PC-3 (cell line): ENCODE measurements at places on chromosomes 5 and 9. TPM values are rescaled to one million over a fixed set of nuclear protein-coding genes. Genes with fewer than 3 reads are reported as not detected.

The TTC16 gene
- 0.04 TPM in 1 of 2 replicates, not detected in the other for total RNA-seq

DNA sequence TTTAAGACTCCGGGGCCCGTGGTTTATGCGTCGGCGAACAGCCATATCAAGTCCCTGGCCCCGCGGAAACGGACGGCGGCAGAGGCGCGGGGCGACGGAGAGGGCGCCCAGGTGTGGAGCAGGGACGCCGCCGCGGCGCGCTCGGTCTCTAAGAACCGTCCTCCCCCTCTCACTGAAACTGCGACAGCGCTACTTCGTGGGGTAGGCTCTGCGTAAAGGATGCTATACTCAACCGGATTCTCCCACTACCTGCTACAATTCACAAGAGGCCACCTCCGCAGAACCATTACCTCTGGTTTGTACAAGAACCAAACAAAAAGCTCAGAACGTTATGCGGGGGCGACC, 404 bp downstream of the MRNIP start:
- no peaks in the 10 kb centered on the region for H3K4me1 ChIP-seq
- no peaks in the 10 kb centered on the region for H3K36me3 ChIP-seq
- no peak overlapping the region for H3K27ac ChIP-seq
- H3K27me3 ChIP-seq, result no peaks in the 10 kb centered on the region

DNA sequence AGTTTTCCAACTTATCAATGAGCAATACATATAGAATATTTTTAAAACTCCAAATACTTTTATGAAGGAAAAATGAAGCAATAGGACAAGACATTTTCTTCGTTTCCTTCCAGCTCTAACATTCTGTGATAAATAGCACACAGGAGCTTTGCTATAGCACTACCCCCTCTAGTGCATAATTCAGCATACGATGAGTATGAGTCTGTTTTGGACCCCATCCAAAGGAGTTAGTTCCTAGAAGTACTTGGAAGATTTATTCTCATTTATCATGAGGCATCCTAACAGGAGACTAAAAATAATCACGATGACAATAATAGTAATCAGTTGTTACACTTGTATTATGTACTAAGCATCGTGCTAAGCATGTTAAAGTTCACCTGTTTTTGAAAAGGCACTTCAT, 1061.3 kb upstream of the DMAC1 start:
- H3K27ac ChIP-seq, result no peak overlapping the region
- peaks cover 14% of the 10 kb centered on the region for H3K27me3 ChIP-seq
- no peaks in the 10 kb centered on the region for H3K36me3 ChIP-seq
- H3K4me3 ChIP-seq, result no peak overlapping the region
- no peak for DNase-seq

GRCh38 chr9:132669319-132669697, 475 bp downstream of the DDX31 start:
- peak overlapping the region; percentile 91 for H3K4me3 ChIP-seq
- H3K36me3 ChIP-seq, result no peaks in the 10 kb centered on the region
- peak; percentile 54 for DNase-seq
- H3K4me1 ChIP-seq, result peaks cover 25% of the 10 kb centered on the region

GRCh38 chr9:133374612-133375115, 1.2 kb downstream of the SURF4 start:
- H3K27me3 ChIP-seq, result no peaks in the 10 kb centered on the region
- no peaks in the 10 kb centered on the region for H3K36me3 ChIP-seq
- peaks cover 7% of the 10 kb centered on the region; the same call in 1 of the 2 replicates for H3K4me1 ChIP-seq
- H3K4me3 ChIP-seq, result peak overlapping the region; percentile 78
- no peak for DNase-seq

The HNRNPK gene
- 550 and 583 TPM in 2 replicates for total RNA-seq

The KLHL3 gene
- 2.9 and 4.0 TPM in 2 replicates for total RNA-seq

The S1PR3 gene
- 8.4 and 10.0 TPM in 2 replicates for total RNA-seq

DNA sequence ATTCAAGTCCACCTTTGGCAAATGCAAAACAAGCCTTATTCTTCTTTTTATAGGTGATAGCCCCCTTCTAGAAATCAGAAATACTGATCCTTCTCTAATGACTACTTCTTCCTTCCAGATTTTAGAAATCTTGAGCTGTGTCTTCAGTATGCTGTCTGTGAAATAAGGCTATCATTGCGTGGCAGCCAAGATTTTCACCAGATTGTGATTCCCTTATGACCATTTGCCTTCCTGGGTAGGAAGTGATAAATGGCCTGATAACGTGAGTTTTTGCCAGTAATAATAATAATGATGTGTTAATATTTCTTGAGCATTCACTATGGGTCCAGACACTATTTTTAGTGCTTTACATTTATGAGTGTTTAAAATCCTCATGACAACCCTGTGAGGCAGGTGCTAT, 80.9 kb downstream of the PIP5K1B start:
- no peak for DNase-seq
- H3K27me3 ChIP-seq, result no peaks in the 10 kb centered on the region
- H3K27ac ChIP-seq, result no peak overlapping the region
- no peak overlapping the region for H3K4me3 ChIP-seq

The GDA gene
- total RNA-seq, result not detected in 2 replicates

- no peak for DNase-seq
- no peak overlapping the region for H3K4me3 ChIP-seq
- H3K4me1 ChIP-seq, result no peaks in the 10 kb centered on the region
- H3K27ac ChIP-seq, result no peak overlapping the region
- no peaks in the 10 kb centered on the region for H3K36me3 ChIP-seq
Observed at GRCh38 chr5:133596049-133596448, 16.3 kb downstream of the FSTL4 start.

DNA sequence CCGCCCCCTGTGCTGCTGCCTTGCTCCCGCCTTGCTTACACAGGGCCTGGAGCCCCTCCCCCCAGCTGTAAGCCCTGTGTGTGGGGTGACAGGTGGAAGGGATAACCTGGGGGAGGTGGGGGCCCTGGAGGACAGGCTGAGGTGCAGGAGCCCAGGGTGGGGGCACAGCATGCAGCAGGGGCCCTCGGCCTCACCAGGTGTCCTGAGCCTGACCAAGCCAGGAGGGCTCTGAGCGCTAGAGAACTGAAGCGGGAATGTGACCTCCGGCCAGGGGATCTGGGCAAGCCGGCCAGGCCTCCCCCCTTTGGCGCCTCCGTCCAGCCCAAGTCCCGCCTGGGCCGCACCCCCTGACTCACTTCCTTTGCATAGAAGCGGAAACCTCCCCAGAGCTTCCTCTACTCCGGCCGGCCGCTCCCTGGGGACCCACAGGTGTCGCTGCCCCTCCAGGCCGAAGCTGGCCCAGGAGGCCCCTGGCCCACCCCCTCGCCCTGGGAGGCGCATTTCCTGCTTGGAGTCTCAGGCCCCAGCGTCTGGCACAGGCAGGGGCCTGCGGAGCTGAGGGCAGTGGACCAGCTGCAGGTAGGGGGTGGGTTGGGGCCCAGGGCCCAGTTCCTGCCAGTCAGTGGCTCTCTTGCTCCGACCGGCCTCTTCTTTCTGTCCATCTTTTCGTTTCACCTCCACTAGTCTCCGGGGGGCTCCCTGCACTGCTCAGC, at the start of gene TOR4A:
TOR4A (plus strand) TSS at position 398 of the 713 bp plus-strand sequence. CDS start 964 bp downstream, outside the sequence.
- peak within 1 kb of the TSS; percentile 79 for H3K27ac ChIP-seq
- H3K4me3 ChIP-seq, result peak within 1 kb of the TSS; percentile 67
- peaks cover 17% of the 10 kb centered on the region for H3K4me1 ChIP-seq
- H3K27me3 ChIP-seq, result no peaks in the 10 kb centered on the region

- no peaks in the 10 kb centered on the region for H3K27me3 ChIP-seq
- H3K27ac ChIP-seq, result no peak overlapping the region
- no peak overlapping the region for H3K4me3 ChIP-seq
- H3K4me1 ChIP-seq, result no peaks in the 10 kb centered on the region
- no peak for DNase-seq
- H3K36me3 ChIP-seq, result no peaks in the 10 kb centered on the region
Observed at GRCh38 chr9:82367929-82368328, 379.4 kb downstream of the SPATA31D1 start.

- DNase-seq, result no peak
- H3K27me3 ChIP-seq, result peaks cover 23% of the 10 kb centered on the region
- no peak overlapping the region for H3K27ac ChIP-seq
Observed at GRCh38 chr9:130262771-130263170, 2.8 kb upstream of the HMCN2 start.

DNA sequence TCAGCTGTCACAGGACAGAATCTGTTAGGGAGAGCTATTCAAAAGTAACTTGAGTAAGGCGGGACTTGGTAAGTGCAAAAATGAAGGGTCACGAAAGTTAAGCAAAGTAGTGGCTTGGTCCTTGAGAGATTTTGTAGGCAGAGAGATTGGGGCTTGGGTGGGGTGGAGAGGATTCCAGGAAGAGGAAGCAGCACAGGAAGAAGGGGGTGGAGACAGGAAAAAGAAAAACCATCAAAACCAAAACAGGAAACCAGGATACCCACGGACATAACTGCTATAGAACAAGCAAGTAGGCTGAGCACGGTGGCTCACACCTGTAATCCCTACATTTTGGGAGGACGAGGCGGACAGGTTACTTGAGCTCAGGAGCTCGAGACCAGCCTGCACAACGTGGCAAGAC, 3.7 kb downstream of the ROPN1L start:
- H3K36me3 ChIP-seq, result no peaks in the 10 kb centered on the region
- no peaks in the 10 kb centered on the region for H3K27me3 ChIP-seq
- H3K4me3 ChIP-seq, result no peak overlapping the region
- peaks cover 15% of the 10 kb centered on the region for H3K4me1 ChIP-seq
- DNase-seq, result no peak
- no peak overlapping the region for H3K27ac ChIP-seq

The PGM5 gene
- 75.5 and 90.2 TPM in 2 replicates for total RNA-seq

The NME5 gene
- 0.40 and 0.44 TPM in 2 replicates for total RNA-seq

The TAF1L gene
- total RNA-seq, result 0.23 TPM in 1 of 2 replicates, not detected in the other

GRCh38 chr9:135559606-135560005, 1.9 kb upstream of the PAEP start:
- DNase-seq, result peak; percentile 52
- no peaks in the 10 kb centered on the region for H3K27me3 ChIP-seq
- H3K27ac ChIP-seq, result no peak overlapping the region
- H3K4me3 ChIP-seq, result no peak overlapping the region
- no peaks in the 10 kb centered on the region for H3K36me3 ChIP-seq

GRCh38 chr5:136032564-136032963, 3.8 kb downstream of the TGFBI start:
- peaks cover 4% of the 10 kb centered on the region for H3K27me3 ChIP-seq
- H3K4me3 ChIP-seq, result no peak overlapping the region
- H3K4me1 ChIP-seq, result peaks cover 34% of the 10 kb centered on the region
- no peak overlapping the region for H3K27ac ChIP-seq
- DNase-seq, result peak; percentile 74

The TMEM252 gene
- total RNA-seq, result not detected in 2 replicates

The ADGRD2 gene
- not detected in 2 replicates for total RNA-seq

The PTCH1 gene
- total RNA-seq, result 0.77 and 2.1 TPM in 2 replicates

DNA sequence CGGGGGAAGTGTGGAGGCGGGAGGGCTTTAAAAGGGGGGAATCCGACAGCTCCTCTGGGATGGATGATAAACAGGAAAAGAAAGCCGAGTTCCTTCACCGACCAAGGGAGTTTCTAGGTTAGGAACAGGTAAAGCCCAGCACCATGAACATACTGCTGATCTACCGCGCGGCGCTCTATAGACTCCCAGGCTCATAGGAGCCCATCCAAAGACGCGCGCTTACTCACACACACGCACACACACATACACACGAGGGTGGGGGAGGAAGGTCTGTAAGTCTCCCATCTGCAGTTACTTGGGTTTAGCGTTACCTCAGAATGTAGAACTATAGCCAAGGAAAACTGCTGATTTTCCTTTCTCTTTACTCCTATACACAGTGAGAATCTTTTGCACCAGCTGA, 2.6 kb upstream of the GABRB2 start:
- no peaks in the 10 kb centered on the region for H3K27me3 ChIP-seq
- DNase-seq, result no peak
- H3K4me1 ChIP-seq, result no peaks in the 10 kb centered on the region
- H3K27ac ChIP-seq, result no peak overlapping the region

- no peaks in the 10 kb centered on the region for H3K27me3 ChIP-seq
- H3K36me3 ChIP-seq, result no peaks in the 10 kb centered on the region
- H3K27ac ChIP-seq, result no peak overlapping the region
- H3K4me3 ChIP-seq, result no peak overlapping the region
- DNase-seq, result no peak
- no peaks in the 10 kb centered on the region for H3K4me1 ChIP-seq
Observed at GRCh38 chr5:109853377-109853776, 163.7 kb downstream of the MAN2A1 start.

The CCDC187 gene
- total RNA-seq, result 0.04 TPM in 1 of 2 replicates, not detected in the other

- H3K27me3 ChIP-seq, result no peaks in the 10 kb centered on the region
- H3K4me3 ChIP-seq, result no peak overlapping the region
- peak; percentile 66 for DNase-seq
- no peaks in the 10 kb centered on the region for H3K36me3 ChIP-seq
- peaks cover 31% of the 10 kb centered on the region for H3K4me1 ChIP-seq
Observed at GRCh38 chr5:179802207-179802883, 4.3 kb downstream of the MGAT4B start.

DNA sequence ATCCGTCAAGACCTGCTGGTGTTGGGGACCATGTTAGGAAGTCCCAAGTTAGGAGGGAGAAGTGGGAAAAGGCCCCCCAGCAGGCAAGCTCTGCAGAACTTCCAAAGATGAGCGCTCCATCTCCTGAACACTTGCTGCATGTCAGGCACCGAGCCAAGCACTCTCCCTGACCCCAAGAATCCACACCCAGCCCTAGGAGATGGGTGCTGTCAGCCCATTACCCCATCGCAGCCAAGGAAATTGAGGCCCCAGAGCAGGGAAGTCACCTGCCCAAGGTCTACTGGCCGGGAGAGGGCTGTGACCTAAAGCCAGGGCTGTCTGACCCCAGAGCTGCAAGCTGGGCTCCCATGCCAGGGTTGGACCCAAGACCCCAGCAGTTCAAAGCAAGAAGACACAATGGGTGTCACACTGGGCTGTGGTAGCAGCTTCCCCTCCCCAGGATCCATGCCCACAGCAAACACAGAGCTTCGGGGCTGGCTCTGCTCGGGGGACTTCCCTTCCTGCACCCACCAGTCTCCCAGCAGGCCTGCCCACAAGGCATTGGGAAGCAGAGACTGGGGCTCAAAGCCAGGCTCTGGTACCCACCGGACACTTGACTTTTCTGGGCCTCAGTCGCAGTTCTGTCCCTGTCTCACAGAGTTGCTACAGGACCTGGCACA, 13.5 kb downstream of the EEIG1 start:
- H3K27ac ChIP-seq, result peak overlapping the region; percentile 79; the same call in 1 of the 2 replicates
- H3K4me1 ChIP-seq, result peaks cover 55% of the 10 kb centered on the region
- H3K27me3 ChIP-seq, result no peaks in the 10 kb centered on the region
- H3K4me3 ChIP-seq, result no peak overlapping the region
- no peak for DNase-seq

The UNC13B gene
- total RNA-seq, result 9.8 and 10.4 TPM in 2 replicates

DNA sequence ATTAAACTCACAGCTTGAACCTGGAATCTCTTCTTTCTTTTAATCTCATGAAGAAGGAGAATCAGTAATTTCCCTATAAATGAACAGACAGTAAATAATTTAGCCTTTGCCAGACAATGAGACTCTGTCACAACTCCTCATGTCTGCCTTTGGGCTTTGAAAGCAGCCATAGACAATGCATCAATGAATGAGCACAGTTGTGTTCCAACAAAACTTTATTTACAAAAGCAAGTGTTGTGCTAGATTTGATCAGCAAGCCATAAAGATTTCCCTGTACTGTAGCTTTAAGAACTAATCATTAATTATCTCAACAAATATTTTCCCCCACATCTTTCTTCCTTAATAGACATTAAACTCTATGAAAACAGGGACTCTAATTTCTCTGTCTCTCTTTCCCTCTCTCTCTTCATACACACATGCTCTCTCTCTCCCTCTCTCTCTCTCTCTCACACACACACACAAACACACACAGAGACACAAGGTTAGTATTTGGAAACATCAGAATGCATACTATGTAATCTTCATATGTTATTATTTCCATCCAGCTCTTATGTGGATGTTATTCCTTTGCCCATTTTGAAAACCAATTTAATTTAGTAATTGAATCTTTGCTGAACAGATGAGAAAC, 1209.8 kb upstream of the CDH6 start:
- H3K27me3 ChIP-seq, result no peaks in the 10 kb centered on the region
- no peak overlapping the region for H3K4me3 ChIP-seq

GRCh38 chr5:173235499-173236394, 741 bp upstream of the NKX2-5 start:
- no peak overlapping the region for H3K27ac ChIP-seq
- no peaks in the 10 kb centered on the region for H3K4me1 ChIP-seq
- H3K36me3 ChIP-seq, result no peaks in the 10 kb centered on the region
- no peak overlapping the region for H3K4me3 ChIP-seq
